Right atrium auricular region (tissue), 2 donors: ENCODE measurements at places on chromosomes 2 and 18. TPM values are rescaled to one million over a fixed set of nuclear protein-coding genes. Genes with fewer than 3 reads are reported as not detected.

GRCh38 chr18:62101321-62101721 is 85.5 kb downstream of the PIGN start:
- H3K4me1 ChIP-seq, result no peaks in the 10 kb centered on the region
- H3K36me3 ChIP-seq, result peaks cover 22% of the 10 kb centered on the region

DNA sequence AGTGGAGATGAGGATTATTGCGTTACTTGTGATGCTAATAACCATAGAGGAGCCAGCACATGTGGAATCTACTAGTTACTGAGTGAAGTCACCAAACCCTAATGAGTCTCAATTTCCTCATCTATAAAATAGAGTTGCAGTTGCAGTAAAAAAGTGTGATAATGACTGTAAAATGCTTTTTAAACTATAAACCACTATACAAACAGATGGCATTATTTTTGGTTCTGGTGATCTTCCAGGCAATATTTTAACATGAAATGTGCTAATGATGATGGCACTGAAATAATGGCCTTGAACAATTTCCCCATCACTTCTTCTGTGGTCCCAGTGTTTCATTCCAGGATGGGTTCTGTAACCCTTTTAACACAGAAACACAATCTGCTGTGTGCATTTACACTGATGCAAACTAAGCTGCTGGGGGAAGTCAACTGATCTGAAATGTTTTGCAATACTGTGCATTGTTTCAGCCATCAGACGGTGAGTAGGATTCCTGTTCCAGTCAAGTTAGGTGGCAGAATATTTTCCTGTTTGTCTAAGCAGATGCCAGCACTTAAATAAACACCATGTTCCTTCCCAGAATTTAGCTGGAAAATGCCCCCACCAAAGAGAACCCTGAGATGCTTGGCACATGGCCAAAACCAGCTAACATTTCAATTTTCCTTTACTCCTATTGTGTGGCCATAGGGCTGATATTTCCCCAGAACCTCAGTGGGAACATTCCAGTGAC is 52.6 kb downstream of the TACR1 start:
- H3K4me1 ChIP-seq, result no peaks in the 10 kb centered on the region
- no peak overlapping the region for H3K4me3 ChIP-seq
- no peaks in the 10 kb centered on the region for H3K27me3 ChIP-seq
- no peak for DNase-seq

- no peaks in the 10 kb centered on the region for H3K36me3 ChIP-seq
- H3K4me1 ChIP-seq, result no peaks in the 10 kb centered on the region
- no peak for DNase-seq
- no peak overlapping the region for H3K4me3 ChIP-seq
- no peak overlapping the region for H3K27ac ChIP-seq
Observed at GRCh38 chr18:45325778-45326177, 289.5 kb upstream of the SLC14A2 start.

- no peak for DNase-seq
- H3K4me1 ChIP-seq, result no peaks in the 10 kb centered on the region
- no peaks in the 10 kb centered on the region for H3K36me3 ChIP-seq
- no peak overlapping the region for H3K27ac ChIP-seq
- no peak overlapping the region for H3K4me3 ChIP-seq
Observed at GRCh38 chr2:27572998-27573429, 9.8 kb upstream of the ZNF512 start.

- no peak for DNase-seq
- H3K27ac ChIP-seq, result no peak overlapping the region
- H3K27me3 ChIP-seq, result no peaks in the 10 kb centered on the region
- no peak overlapping the region for H3K4me3 ChIP-seq
Observed at GRCh38 chr2:189485146-189485545, 43.9 kb downstream of the WDR75 start.

GRCh38 chr2:225177098-225177497 is 134.8 kb upstream of the DOCK10 start:
- no peak overlapping the region for H3K4me3 ChIP-seq
- no peak overlapping the region for H3K27ac ChIP-seq
- no peak for DNase-seq
- no peaks in the 10 kb centered on the region for H3K27me3 ChIP-seq
- H3K36me3 ChIP-seq, result no peaks in the 10 kb centered on the region

DNA sequence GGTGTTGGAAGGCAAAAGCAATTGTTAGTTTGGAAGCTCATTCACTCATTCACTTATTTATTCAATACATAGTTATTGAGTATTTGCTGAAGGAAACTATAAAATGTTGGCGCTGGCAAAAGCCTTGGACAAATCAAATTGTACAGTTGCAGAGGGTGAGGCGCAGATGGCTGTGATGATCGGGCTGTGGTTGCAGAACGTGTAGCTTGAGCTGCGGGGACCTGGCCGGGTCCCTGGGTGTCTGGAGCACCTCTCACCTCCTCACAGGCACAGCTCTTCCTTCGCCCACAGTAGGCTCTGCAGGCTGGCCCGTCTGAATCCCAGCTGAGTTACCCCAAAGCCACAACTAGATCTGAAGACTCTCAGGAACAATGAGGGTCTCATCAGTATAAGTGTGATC is 72.7 kb downstream of the LDLRAD4 start:
- no peaks in the 10 kb centered on the region for H3K36me3 ChIP-seq
- no peak for DNase-seq
- no peaks in the 10 kb centered on the region for H3K27me3 ChIP-seq
- no peaks in the 10 kb centered on the region for H3K4me1 ChIP-seq
- no peak overlapping the region for H3K4me3 ChIP-seq

GRCh38 chr2:132470746-132471145 is 54.1 kb downstream of the GPR39 start:
- H3K36me3 ChIP-seq, result no peaks in the 10 kb centered on the region
- DNase-seq, result no peak
- H3K27me3 ChIP-seq, result no peaks in the 10 kb centered on the region

- H3K36me3 ChIP-seq, result no peaks in the 10 kb centered on the region
- H3K4me1 ChIP-seq, result no peaks in the 10 kb centered on the region
- no peaks in the 10 kb centered on the region for H3K27me3 ChIP-seq
- no peak overlapping the region for H3K27ac ChIP-seq
- DNase-seq, result no peak
Observed at GRCh38 chr2:107727318-107727717, 99.4 kb upstream of the RGPD4 start.

DNA sequence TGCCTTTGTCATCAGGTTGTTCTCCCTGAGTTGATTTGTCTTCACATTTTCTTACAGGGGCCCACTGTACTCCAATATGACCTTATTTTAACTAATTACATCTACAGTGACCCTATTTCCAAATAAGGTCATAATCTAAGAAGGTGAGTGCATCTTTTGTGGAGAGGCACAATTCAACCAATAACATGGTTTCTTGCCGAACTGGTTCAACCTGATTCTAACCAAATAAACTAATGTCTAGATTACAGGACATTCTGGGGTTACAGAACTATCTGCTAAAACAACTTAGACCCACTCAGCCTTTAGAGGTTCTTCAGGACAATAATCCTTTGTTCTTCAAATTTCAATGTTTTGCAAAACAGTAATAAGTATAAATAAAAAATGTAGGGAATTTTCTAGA is 496.5 kb upstream of the SOX11 start:
- H3K36me3 ChIP-seq, result no peaks in the 10 kb centered on the region
- no peak overlapping the region for H3K27ac ChIP-seq
- DNase-seq, result no peak
- no peaks in the 10 kb centered on the region for H3K4me1 ChIP-seq

GRCh38 chr2:241018051-241018891 is 19.9 kb downstream of the SNED1 start:
- H3K36me3 ChIP-seq, result peaks cover 4% of the 10 kb centered on the region
- no peak overlapping the region for H3K27ac ChIP-seq
- no peaks in the 10 kb centered on the region for H3K27me3 ChIP-seq
- H3K4me1 ChIP-seq, result no peaks in the 10 kb centered on the region
- peak; percentile 43 for DNase-seq

GRCh38 chr2:234291765-234292204 is 205.1 kb downstream of the ARL4C start:
- H3K4me1 ChIP-seq, result peaks cover 30% of the 10 kb centered on the region
- peak; percentile 64 for DNase-seq
- no peak overlapping the region for H3K4me3 ChIP-seq
- peak overlapping the region; percentile 56 for H3K27ac ChIP-seq

GRCh38 chr2:177584030-177584692 is 191.6 kb downstream of the AGPS start:
- no peak overlapping the region for H3K4me3 ChIP-seq
- H3K27ac ChIP-seq, result no peak overlapping the region
- H3K4me1 ChIP-seq, result no peaks in the 10 kb centered on the region
- no peak for DNase-seq
- no peaks in the 10 kb centered on the region for H3K27me3 ChIP-seq

GRCh38 chr2:160731856-160732255 is 238.2 kb upstream of the RBMS1 start:
- no peak for DNase-seq
- no peaks in the 10 kb centered on the region for H3K27me3 ChIP-seq
- no peak overlapping the region for H3K27ac ChIP-seq
- H3K36me3 ChIP-seq, result no peaks in the 10 kb centered on the region
- no peaks in the 10 kb centered on the region for H3K4me1 ChIP-seq

DNA sequence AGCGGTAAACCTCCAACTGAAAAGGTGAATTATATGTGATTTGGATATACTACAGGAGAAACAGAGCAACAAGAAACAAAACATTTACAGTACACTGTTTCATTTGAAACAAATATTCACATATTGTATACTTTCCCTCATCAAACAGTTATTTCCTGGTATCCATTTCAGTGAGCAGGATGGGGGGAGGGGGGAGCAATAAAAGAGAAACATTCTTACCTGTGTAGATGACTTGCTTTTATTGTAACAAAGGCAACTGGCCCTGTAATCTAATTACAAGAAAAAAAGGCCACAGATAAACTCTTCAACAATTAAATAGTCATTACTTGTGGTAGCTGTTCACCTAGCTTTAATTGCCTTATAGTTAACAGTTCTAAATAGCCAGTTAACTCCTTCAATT is 3.9 kb upstream of the PPP1CB start:
- no peak for DNase-seq
- no peaks in the 10 kb centered on the region for H3K4me1 ChIP-seq
- H3K27ac ChIP-seq, result no peak overlapping the region

DNA sequence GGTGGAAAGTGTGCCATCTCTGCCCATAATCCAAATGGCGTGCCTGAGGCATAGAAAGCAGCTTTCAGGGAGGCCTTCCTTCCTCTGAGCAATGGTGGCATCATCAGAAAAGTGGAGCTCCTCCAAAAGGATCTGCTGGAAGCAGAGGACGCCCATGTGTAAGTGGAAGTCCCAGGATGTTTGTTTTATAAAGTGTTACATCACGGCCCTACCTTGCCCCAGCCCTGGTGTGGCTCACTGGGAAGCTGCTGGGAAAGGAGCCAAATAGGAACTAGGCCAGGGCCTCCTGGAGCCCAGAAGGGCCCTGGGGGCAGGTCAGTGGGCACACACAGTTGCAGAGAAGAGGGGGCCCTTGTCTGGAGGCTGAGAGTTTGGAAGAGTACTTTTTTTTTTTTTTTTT is 4.2 kb upstream of the ODC1 start:
- H3K4me3 ChIP-seq, result no peak overlapping the region
- no peak overlapping the region for H3K27ac ChIP-seq
- no peak for DNase-seq
- H3K4me1 ChIP-seq, result peaks cover 36% of the 10 kb centered on the region

DNA sequence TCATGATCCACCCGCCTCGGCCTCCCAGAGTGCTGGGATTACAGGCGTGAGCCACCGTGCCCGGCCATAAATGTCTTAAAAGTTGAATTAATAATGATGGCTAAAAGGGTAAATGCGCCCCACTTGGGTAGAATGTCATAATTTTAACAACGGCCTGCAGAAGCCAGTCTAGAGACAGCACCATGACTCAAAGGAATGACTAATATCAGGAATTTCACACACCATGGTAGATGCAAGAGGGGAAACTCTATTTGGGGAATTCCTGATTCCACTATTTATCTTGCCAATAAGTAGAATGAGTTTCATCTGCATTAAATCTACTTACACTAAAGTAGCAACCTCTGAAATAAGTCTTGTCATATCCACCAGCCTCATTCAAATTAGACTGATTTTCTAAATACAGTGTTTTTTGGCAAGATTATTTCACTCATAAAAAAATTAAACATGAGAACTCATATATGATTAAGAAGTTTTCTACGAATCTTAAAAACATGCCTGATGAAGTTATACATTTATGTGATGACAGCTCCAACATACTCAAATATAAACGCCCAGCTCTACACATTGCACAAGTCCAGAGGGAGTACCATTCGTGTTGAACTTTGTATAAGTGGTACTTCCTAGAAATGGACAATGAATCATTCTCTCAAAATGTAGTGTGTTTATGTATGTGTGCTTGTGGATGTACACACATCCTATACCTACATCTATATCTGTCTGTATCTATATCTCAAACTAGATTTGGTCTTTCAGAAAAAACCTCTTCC is 309.7 kb downstream of the IRS1 start:
- no peak overlapping the region for H3K27ac ChIP-seq
- DNase-seq, result no peak
- no peaks in the 10 kb centered on the region for H3K27me3 ChIP-seq
- no peak overlapping the region for H3K4me3 ChIP-seq
- H3K36me3 ChIP-seq, result no peaks in the 10 kb centered on the region

DNA sequence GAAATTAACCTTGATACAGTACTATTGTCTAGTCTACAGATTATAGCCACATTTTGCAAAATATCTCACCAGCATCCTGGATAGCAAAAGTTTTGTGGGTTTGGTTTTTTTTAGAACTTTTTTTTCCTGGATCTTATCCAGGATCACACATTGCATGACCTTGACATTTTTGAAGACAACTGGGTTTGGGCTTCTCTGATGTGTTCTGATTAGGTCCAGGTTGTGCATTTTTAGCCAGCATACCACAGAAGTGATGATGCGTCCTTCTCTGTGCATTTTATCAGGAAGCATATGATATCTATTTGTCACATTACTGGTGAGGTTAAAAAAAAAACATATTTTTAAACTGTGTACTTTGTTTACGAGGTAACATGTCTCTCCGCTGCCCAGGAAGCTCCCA is 221.0 kb upstream of the OSR1 start:
- H3K27me3 ChIP-seq, result no peaks in the 10 kb centered on the region
- H3K27ac ChIP-seq, result no peak overlapping the region
- no peak overlapping the region for H3K4me3 ChIP-seq
- H3K4me1 ChIP-seq, result peaks cover 33% of the 10 kb centered on the region
- H3K36me3 ChIP-seq, result no peaks in the 10 kb centered on the region

GRCh38 chr2:154452471-154452870 is 246.0 kb upstream of the KCNJ3 start:
- no peak overlapping the region for H3K4me3 ChIP-seq
- no peak for DNase-seq
- H3K36me3 ChIP-seq, result no peaks in the 10 kb centered on the region
- H3K27me3 ChIP-seq, result no peaks in the 10 kb centered on the region
- no peak overlapping the region for H3K27ac ChIP-seq
- no peaks in the 10 kb centered on the region for H3K4me1 ChIP-seq

The ALK gene
- 0.16 TPM for total RNA-seq

The ASAP2 gene
- total RNA-seq, result 13.2 TPM

The MRO gene
- 2.1 TPM for total RNA-seq

The LHCGR gene
- total RNA-seq, result not detected

The RND3 gene
- 25.4 TPM for total RNA-seq

The CBLN2 gene
- 1.3 TPM for total RNA-seq

The SLC14A1 gene
- total RNA-seq, result 23.9 TPM

The SERPINB13 gene
- not detected for total RNA-seq

The PLA2R1 gene
- total RNA-seq, result 3.3 TPM

The MSTN gene
- total RNA-seq, result 0.19 TPM
